ENCODE measurements at places on chromosomes 1 and 21. TPM values are rescaled to one million over a fixed set of nuclear protein-coding genes. Genes with fewer than 3 reads are reported as not detected.
A peak's percentile ranks its signal among the peaks of the same experiment; 100 is the strongest.

The AZIN2 gene
- 9.7 TPM for total RNA-seq

The CCNL2 gene
- total RNA-seq, result 79.0 TPM

The KRTAP21-2 gene
- total RNA-seq, result not detected

The NR1I3 gene
- total RNA-seq, result not detected

The RNU1-2 gene
- under 0.01 TPM for total RNA-seq

The LRRC8D gene
- 23.2 TPM for total RNA-seq

DNA sequence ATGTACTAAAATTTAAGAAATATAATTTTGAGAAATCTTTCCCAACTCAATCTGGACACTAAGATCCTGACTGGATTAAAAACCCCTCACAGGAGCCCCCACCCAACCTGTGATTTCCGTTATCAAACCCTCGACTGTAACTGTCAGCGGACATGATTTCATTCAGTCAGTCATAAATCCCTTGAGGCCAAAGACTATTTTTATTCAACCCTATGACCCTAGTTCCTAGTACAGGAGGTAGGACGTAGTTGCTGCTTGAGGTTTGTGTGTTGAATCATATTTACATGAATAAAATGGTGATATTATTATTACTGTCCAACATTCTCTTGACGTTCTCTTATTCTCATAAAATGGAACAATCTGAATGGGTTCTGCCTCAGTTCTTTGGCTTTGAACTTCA is 73.1 kb upstream of the DYNLT5 start:
- no peaks in the 10 kb centered on the region for H3K27me3 ChIP-seq
- H3K27ac ChIP-seq, result no peak overlapping the region
- no peak overlapping the region for H3K4me3 ChIP-seq
- DNase-seq, result no peak
- no peaks in the 10 kb centered on the region for H3K36me3 ChIP-seq

DNA sequence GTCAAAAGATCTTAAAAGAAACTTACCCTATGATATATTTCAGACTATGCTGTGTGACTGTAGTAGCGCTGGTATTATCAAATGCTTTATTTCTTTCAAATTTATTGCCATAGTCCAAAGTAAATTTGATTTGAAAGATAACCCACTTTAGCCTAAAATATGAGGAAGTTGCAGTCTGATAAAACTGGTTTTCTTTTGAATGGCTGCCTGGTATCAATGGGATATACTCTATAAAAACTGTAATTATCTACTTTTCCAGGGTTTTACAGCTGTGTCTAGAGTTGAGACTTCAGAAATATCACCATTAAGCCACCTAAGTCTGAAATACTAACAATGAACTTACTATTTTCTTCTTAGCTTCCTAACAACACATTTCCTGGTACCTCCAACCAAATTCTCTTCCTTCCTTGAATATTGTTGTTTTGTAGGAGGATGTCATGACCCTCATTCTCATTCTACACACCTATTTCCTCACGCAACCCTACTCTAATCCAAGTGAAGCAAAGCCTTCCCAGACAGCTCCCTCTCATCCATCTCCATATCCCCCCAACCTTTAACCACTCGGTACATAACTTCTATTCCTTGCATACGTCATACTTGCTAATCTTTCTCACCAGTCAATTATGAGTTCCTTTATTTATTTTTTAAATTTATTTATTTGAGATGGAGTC is 17.0 kb downstream of the KDM5B start:
- no peaks in the 10 kb centered on the region for H3K4me1 ChIP-seq
- no peak for DNase-seq
- no peak overlapping the region for H3K4me3 ChIP-seq
- H3K27ac ChIP-seq, result no peak overlapping the region

GRCh38 chr1:160062230-160062532 is 7.8 kb downstream of the KCNJ10 start:
- H3K27ac ChIP-seq, result no peak overlapping the region
- no peak for DNase-seq

DNA sequence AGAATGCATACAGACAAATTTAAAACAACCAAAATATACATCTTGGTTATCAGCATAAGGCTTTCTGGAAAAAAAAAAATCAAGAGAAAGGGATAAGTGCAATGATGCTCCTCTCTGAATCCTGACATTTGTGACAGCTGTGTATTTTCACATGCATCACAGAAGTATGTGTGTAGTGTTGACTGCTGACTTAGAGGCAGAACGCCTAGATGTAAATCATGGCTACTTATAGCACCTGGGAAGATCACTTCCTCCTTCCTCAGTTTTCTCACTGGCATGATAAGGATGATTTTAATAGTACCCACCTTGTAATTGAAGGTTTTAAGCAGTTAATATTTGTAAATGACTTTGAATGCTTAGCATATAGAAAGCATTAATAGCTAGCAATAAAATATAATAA is 112.5 kb downstream of the MRPL39 start:
- no peaks in the 10 kb centered on the region for H3K4me1 ChIP-seq
- DNase-seq, result no peak
- H3K36me3 ChIP-seq, result no peaks in the 10 kb centered on the region
- H3K27me3 ChIP-seq, result no peaks in the 10 kb centered on the region
- H3K4me3 ChIP-seq, result no peak overlapping the region

DNA sequence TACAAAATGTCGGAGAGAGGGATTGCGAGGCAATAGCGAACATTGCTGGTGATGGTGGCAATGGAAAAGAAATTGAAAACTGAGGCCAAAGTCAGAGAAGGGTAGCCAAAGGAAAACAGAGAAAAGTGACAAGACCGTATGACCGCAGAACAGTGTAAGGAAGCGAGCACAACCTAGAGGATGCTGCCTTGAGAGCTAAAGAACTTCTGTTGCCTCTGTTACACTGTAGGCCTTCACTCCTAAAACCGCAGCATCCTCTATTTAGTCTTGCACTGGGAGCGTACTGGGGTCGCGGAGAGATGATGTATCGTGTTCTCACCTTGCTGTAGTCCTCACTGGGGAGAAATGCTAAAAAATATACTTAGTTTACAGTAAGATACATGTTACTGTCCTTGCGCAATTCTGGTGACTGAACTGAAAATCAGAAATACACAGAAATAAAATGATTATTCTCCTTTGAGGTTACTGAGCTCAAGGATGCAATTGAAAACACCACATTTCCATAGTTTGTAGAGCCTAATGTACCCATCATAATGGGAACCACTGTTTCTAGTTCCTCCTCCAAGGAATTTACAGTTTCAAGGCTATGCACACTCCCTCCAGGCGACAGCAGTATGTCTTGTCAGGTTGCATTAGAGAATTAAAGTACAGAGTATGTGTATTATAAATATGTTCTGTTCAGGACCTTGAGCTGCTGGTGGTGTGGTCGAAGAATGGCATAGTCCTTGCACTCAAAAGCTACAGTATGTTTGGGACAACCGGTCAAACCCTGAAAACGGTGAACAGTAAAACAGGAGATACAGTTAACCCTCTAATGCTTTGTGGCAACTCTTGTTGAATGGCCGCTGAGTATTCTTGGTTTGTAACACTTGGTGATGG is 1.3 kb downstream of the NEK7 start:
- peak overlapping the region; percentile 78 for H3K27ac ChIP-seq
- peaks cover 8% of the 10 kb centered on the region for H3K36me3 ChIP-seq
- H3K4me3 ChIP-seq, result peak overlapping the region; percentile 96

DNA sequence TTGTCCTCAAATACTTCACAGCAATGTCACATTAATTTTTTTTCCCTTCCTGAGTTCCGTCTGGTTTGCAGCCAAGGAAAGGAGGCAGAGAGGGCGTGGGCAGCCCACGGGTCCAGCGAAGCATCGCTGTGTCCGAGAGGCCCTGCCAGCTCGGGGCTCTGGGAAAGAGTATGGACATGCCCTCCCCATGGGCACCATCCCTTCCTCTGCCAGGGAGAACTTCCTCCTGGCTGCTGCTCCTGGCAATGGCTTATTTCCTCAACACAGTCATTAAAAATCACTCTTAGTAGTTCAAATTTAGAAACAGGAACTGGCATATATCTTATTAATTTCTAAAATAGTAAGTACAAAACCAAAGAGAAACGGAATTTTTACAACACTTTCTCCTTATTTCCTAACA is 115.4 kb downstream of the RIPK4 start:
- no peaks in the 10 kb centered on the region for H3K27me3 ChIP-seq
- no peak overlapping the region for H3K27ac ChIP-seq
- no peak for DNase-seq
- no peak overlapping the region for H3K4me3 ChIP-seq
- H3K36me3 ChIP-seq, result no peaks in the 10 kb centered on the region
- peaks cover 28% of the 10 kb centered on the region for H3K4me1 ChIP-seq

- DNase-seq, result peak; percentile 73
- H3K36me3 ChIP-seq, result peaks cover 50% of the 10 kb centered on the region
- H3K4me1 ChIP-seq, result peaks cover 3% of the 10 kb centered on the region
- H3K27ac ChIP-seq, result no peak overlapping the region
- H3K27me3 ChIP-seq, result no peaks in the 10 kb centered on the region
Observed at GRCh38 chr1:117895482-117896114, 33.8 kb downstream of the GDAP2 start.

- H3K27ac ChIP-seq, result no peak overlapping the region
- no peaks in the 10 kb centered on the region for H3K36me3 ChIP-seq
- no peak overlapping the region for H3K4me3 ChIP-seq
- H3K27me3 ChIP-seq, result no peaks in the 10 kb centered on the region
Observed at GRCh38 chr1:63915121-63915520, 141.3 kb downstream of the ROR1 start.

GRCh38 chr1:228087771-228088251 is 5.3 kb downstream of the ARF1 start:
- H3K27me3 ChIP-seq, result no peaks in the 10 kb centered on the region
- peak; percentile 91 for DNase-seq
- H3K36me3 ChIP-seq, result peaks cover 82% of the 10 kb centered on the region
- peak overlapping the region; percentile 42 for H3K27ac ChIP-seq
- no peak overlapping the region for H3K4me3 ChIP-seq

GRCh38 chr1:73662526-73662925 is 535.5 kb downstream of the LRRIQ3 start:
- no peak overlapping the region for H3K27ac ChIP-seq
- no peaks in the 10 kb centered on the region for H3K4me1 ChIP-seq
- DNase-seq, result no peak
- H3K27me3 ChIP-seq, result no peaks in the 10 kb centered on the region
- no peaks in the 10 kb centered on the region for H3K36me3 ChIP-seq
- no peak overlapping the region for H3K4me3 ChIP-seq
